NCI-H1417 (cell line): ENCODE measurements at places on chromosomes 1 and 21.

DNA sequence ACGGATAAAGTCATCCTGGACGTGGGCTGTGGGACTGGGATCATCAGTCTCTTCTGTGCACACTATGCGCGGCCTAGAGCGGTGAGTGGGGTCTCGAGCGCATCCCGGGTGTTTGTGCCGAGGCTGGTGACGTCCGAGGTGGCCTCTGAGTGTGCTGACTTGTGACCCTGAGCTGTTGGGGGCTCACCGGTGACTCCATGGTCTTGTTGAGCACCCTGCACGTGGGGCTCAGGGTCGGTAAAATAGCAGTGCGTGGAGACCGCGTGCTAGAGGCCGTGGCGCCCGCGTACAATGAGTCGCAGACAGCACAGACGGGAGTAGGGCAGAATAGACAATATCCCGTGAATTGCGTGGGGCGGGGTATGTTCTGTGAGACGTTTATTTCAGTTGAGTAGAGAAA lies 13.1 kb downstream of the PRMT2 start:
- DNase-seq: no peak

- DNase-seq: no peak
Measured at GRCh38 chr1:64995316-64995715, 29.0 kb upstream of the JAK1 start.

GRCh38 chr21:33300701-33301631 lies 23.8 kb upstream of the IFNAR1 start:
- DNase-seq: peak; percentile 55

GRCh38 chr1:203084588-203085527 lies 954 bp downstream of the MYOG start:
- DNase-seq: peak; percentile 12

- no peak for DNase-seq
Measured at GRCh38 chr1:3247521-3248121, 178.6 kb downstream of the PRDM16 start.

DNA sequence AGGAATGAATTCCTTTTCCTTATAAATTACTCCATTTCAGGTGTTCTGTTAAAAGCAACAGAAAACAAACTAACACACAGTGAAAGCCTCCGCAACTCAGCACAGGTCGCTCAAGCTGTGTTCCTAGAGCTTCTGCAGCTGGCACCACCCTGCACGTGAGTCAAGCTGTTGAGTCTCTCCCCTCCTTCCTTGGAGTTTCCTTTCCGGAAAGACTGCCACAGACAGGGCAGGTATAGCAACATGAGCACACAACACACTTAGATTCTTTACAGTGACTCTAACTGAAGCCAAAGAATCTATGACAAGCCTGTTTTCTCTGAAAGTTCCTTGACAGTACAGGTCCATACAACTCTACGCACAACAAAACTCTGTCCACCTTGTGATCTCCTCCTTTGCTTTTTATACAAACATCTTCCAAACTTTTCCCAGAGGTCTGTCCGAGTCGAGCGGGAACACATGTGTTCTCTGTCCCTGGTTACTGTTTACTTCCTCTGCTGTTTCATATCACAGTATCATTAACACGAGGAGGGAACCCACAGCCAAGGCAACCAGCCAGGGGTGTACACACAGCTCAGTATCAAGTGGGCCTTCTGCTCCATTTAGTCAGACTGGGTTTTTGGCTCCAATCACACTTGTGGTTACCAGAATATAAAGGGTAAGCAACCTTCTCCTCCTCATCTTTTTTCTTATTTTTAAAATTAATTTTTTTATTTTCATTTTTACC lies 38.7 kb upstream of the DESI2 start:
- no peak for DNase-seq

DNA sequence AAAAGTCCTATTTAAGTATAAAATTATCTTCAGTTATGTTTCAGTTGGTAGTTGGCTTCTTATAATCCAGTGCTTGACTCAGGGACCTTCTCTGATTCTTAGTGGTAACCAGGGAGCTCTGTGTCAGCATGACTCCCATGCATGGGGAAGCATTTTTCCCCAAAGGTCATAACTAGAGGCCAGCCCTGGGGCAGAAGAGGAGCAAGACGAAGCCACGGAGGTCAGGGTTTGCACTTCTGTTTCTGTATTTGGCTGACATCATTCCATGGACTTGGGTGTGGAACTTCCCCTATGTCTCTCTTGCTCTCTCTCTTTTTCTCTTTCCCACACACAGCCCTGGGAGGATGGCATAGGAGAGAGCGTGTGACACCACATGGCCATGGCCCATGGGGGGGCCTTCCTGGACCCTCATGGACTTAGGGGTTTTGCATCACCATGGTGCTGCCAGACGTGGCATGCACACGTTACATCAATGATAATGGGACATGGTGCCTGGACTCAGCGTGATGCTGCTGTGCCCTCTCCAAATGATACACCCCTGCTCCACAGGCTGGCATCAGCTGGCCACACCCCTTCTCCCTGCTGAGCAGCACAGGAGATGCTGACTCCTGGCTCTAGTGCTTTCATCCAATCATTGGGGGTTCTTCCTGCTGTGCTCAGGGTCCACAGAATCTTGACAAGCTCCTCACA lies 260.5 kb downstream of the KCNJ6 start:
- no peak for DNase-seq
